ENCODE measurements at places on chromosomes 5 and 9. TPM values are rescaled to one million over a fixed set of nuclear protein-coding genes. Genes with fewer than 3 reads are reported as not detected.

GRCh38 chr9:101130054-101130453 is 101.5 kb downstream of the PLPPR1 start:
- H3K4me3 ChIP-seq = no peak overlapping the region
- H3K36me3 ChIP-seq = no peaks in the 10 kb centered on the region
- H3K27me3 ChIP-seq = no peaks in the 10 kb centered on the region

GRCh38 chr5:165892383-165892782 is 2387.0 kb downstream of the MAT2B start:
- no peak for DNase-seq
- H3K4me1 ChIP-seq = no peaks in the 10 kb centered on the region
- H3K36me3 ChIP-seq = no peaks in the 10 kb centered on the region
- no peak overlapping the region for H3K4me3 ChIP-seq

PRSS3 gene
- total RNA-seq = not detected

CDK5RAP2 gene
- 72.0 TPM for total RNA-seq

GRCh38 chr5:137374110-137374714 is 124.9 kb downstream of the SPOCK1 start:
- H3K4me1 ChIP-seq = no peaks in the 10 kb centered on the region
- no peak overlapping the region for H3K27ac ChIP-seq
- no peaks in the 10 kb centered on the region for H3K36me3 ChIP-seq
- H3K27me3 ChIP-seq = peaks cover 5% of the 10 kb centered on the region
- DNase-seq = no peak

DNA sequence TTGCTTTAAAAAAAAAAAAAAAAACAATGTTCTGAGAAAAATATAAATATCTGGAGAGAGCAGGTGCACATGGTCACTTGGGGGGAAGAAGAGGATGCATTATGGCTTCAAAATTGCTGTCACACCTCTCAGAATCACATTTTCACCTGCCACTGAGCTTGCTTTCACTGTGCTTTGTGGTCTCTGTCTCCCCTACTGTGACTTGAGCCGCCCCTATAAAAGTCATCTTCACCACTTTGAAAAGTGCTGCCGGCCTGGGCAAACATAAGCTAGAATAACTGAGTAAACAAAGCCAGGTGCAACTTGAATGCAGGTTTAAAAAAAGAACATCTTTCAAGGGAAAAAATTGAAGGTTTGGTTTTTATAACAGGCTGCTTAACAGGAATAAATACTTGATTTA is 368.1 kb upstream of the GRIA1 start:
- H3K4me1 ChIP-seq = no peaks in the 10 kb centered on the region
- H3K36me3 ChIP-seq = no peaks in the 10 kb centered on the region
- H3K27me3 ChIP-seq = no peaks in the 10 kb centered on the region
- H3K27ac ChIP-seq = no peak overlapping the region
- no peak for DNase-seq

DNA sequence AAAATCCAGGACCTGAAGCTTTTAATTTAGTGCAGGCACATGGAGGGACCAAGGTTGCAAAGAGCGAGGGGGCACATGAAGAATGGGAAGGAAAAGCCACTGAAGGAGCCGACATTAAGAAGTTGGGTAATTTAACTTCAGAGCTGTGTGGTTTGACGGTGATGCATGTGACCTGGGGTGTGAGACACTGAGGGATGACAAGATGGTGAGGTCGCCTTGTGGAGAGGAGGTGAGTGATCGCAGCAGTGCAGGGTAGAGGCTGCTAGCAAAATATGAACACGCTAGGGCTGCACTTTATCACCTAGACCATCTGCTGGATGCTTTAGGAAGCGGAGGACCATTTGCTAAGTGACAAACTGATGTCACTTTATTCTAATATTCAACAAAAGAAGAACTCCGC is 339.0 kb upstream of the KIF2A start:
- H3K27ac ChIP-seq = no peak overlapping the region
- H3K36me3 ChIP-seq = no peaks in the 10 kb centered on the region
- H3K27me3 ChIP-seq = no peaks in the 10 kb centered on the region
- H3K4me1 ChIP-seq = no peaks in the 10 kb centered on the region
- no peak overlapping the region for H3K4me3 ChIP-seq

DNA sequence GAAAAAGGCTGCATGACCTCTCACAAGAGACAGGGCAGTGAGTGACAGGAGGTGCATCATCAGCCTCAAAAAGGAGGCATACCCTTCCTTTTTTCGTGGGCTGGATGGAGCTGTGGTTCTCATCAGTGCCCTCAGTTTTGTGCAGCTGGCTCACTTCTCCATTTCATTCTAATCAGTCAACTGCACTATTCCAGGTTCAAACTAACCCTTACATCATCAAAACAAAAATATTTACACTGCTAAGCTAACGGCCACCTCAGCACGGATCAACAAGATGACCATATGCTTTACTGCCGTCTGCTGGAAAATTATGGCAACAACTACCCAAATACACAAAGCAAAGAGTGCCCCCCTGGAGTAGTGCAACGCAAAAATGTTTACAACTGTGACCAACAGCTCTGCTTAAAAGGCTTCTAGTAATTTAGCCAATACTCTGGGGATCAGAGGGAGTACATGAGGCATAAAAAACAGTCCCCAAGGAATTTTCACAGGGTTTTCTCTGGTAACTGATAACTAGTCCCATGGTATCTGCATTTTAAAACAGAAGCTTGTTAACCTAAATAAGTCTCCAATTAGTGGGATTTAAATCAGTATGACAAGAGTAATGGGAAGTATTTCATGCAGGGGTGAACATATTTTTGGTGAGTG is 10.8 kb downstream of the KCNV2 start:
- no peak for DNase-seq
- H3K36me3 ChIP-seq = no peaks in the 10 kb centered on the region
- H3K27ac ChIP-seq = no peak overlapping the region
- no peaks in the 10 kb centered on the region for H3K27me3 ChIP-seq
- H3K4me1 ChIP-seq = no peaks in the 10 kb centered on the region
- no peak overlapping the region for H3K4me3 ChIP-seq

All from T-cell (primary cell).